ENCODE measurements at places on chromosomes 12 and 14. TPM values are rescaled to one million over a fixed set of nuclear protein-coding genes. Genes with fewer than 3 reads are reported as not detected.

Gene CATSPERB
- total RNA-seq = 6.8 TPM

Gene CARMIL3
- total RNA-seq = 1.3 TPM

Gene AQP6
- not detected for total RNA-seq

- DNase-seq = no peak
Measured at GRCh38 chr14:54893151-54893760, 9.4 kb downstream of the GCH1 start.

DNA sequence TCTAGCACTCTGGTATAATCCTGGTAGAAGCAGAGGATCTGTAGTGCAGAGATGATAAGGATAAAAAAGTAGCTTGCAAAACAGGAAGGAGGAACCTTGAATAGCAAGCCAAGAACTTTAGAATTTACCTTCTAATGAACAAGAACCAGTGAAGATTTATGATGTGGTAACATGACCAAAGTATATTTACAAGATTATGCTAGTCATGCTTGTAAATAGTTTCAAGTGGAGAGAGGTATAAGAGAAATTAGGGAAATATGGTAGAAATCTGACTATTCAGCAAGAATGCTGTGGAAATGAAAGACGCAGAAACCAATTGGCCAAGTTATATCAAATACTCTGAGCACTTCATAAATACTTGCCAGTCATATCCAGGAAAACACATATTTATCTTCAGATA, 47.8 kb downstream of the ERGIC2 start:
- DNase-seq = no peak

DNA sequence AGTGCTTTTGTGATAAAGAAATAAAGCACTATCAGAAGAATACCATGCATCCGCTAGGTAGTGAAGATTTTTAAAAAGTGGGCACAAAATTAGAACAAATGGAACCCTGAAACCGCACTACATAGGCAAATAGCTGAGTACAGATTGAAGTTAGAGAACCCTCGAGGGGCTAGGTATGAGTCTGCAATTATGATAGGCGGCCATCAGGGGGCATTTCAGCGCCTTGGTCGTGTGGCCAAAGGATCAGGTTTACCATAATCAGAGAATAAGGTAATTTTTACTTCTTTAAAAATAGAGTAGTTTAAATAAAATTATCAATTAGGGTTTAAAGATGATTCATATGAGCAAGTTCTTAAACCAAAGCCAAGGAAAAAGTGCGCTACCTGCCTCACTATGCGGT, 129.8 kb downstream of the TMX1 start:
- no peak for DNase-seq

DNA sequence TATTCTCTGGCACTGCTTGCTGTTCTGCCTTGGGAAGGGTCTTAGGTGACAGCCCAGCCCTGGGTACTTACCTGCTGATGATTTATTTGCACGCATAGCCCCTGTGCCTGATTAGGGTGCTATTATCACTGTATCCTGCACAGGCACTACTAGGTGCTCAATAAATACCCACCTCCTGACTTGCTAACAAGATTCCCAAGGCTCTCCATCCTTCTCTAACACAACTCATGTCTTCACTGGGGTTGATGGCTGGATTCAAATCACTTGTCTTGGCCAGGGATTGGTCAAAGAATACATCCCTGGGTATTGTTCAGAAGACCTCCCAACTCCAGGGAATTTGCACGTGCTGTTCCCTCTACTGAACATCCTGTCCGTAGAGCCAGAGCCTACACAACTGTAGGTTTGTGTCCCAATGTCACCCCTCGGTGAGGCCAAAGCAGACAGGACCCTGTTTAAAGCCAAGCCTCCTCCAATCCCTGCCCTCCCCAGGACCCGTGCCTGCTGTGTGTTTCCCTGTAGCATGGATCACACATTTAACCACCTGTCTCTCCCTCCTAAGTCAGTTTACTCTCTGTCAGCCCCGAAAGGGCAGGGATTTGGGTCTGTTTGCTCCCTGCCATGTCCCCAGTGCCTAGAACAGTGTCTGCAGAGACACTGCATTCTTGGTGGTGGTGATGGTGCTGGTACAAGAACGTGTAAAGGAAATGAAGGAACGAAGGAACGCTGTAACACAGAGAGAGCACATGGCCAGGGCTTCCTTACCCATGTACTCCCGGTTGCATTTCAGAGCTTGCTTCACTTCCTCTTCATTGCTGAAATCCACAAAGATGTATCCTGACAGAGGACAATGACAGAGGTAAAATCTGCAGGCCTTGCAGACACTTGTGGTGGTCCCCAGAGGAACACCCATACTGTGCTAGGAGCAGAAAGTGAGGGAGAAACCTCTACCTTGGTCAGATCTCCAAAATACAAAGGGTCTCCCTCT, 16.5 kb downstream of the RBM19 start:
- DNase-seq = no peak

GRCh38 chr14:103536693-103537092, 7.7 kb downstream of the TRMT61A start:
- no peak for DNase-seq

All from Peyer's patch (tissue), 4 donors.